ENCODE measurements at places on chromosomes 2 and 18.

DNA sequence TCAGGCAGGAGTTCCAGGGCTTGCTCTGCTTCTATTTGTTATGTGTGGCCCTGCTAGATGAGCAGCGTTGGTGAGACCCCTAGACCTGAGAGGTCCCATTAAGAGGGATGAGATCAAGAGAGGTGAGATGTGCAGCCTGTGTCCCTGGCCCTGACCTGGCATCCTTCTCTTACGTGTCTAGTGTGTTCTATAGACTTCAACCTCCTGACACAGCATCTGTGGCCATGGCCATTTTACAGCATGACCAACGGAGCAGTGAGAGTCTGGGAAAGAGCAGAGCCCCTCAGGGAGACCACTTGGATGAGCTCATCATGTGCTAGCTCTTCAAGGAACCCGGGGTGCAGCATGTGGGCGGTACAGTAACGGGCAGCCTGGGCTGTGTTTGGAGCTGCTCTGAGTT, 32.7 kb upstream of the ASPRV1 start:
- no peak for DNase-seq

- DNase-seq, result no peak
These were observed 321.7 kb downstream of the FIGN start for GRCh38 chr2:163414121-163414520.

- DNase-seq, result no peak
These were observed 141.6 kb downstream of the TWIST2 start for GRCh38 chr2:238989484-238989883.

DNA sequence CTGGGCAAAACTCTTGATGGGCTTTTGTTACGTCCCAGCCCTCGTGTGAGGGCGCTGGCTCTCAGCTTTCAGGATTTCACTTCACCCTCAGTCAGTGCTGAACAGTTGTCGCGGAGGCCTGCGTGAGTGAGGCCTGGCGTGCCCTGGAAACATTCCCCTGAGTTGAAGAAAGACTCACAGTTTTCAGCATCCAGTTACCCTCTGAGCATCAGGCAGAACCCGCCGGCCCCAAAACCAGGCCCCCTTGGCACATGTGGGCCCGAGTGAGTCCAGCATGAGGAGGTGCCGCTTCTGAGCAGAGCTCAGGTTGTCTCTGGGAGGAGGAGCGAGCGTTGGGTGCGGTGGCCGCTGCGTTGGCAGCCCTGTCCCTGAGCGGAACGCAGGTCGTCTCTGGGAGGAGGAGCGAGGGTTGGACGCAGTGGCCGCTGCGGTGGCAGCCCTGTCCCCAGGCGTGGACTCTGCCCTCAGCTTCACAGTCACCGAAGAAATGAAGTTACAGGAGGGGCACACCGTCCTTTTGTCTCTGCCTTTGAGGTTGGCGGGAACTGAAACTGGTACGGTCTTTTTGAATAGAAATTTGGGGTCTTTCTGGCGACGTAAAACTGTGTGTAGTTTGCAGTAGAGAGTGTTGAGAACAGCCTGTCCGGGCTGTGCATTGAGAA, at the start of gene NEU4:
TSS of gene NEU4 (plus strand) at position 473 of the 662 bp plus-strand sequence. CDS start 5,292 bp downstream, outside the sequence.
- DNase-seq, result no peak

GRCh38 chr2:38517284-38517683, 85.4 kb downstream of the HNRNPLL start:
- DNase-seq, result no peak

DNA sequence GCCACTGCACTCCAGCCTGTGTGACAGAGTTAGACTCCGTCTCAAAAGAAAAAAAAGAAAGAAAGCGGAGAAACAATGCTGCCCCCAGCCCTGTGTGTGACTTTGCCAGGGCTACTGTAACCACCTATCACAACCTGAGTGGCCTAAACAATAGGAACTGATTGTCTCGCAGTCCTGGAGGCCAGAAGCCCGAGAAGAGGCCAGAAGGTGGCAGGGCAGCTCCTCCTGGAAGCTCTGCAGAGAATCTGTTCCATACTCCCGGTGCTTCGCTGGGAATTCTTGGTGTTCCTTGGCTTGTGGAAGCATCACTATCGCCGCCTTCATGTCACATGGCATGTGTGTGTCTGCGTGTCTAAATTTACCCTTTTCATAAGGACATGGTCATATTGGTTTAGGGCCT, 14.4 kb upstream of the RAB17 start:
- no peak for DNase-seq

DNA sequence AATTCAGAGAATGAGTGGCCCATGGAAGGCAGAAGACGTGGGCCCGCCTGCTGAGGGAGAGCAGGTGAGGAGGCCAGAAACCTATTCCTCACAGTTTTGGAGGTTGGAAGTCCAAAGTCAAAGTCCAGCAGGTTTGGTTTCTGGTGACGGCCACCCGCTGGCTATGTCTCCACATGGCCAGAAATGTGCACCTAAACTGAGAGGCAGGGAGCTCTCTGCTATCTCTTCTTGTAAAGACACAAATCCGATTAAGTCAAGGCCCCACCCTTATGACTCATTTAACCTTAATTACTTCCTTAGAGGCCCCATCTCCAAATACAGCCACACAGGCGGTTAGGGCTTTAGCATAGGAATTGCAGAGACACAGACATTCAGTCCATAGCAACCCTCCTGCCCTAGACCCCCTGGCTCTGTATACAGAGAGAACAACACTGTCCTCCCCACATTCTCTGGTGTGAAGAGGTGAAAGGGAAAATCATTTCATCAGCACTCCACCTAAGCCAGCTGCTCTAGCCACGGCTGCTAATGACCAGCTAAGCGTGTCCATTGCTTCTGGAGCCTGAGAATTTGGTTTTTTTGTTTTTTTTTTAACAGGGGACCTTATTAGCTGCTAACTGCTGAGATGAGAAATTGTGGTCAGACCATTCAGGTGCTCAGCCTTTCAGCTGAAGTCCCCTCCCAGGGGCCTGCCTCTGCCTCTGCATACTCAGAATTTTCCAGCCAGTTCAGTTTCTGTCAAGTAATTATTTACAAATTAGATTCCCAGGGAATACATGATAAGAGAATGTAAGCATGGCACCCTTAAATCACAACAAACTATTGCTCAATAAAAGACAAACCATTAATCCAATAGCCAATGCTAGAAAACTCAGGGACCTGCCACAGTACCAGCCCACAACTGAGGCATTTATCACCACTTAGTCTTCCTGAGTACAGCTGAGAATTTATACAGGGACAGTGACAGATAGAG, 368.7 kb upstream of the ID2 start:
- DNase-seq, result no peak

- DNase-seq, result no peak
These were observed 2.8 kb downstream of the SCLY start for GRCh38 chr2:238063414-238064189.

GRCh38 chr18:37476182-37476581, 89.4 kb downstream of the CELF4 start:
- peak; percentile 14 for DNase-seq

Measured in HTR-8/SVneo (cell line).